ENCODE measurements at places on chromosomes 5 and 9.

- DNase-seq, result no peak
Measured at GRCh38 chr5:151721812-151722391, 35.2 kb upstream of the SPARC start.

DNA sequence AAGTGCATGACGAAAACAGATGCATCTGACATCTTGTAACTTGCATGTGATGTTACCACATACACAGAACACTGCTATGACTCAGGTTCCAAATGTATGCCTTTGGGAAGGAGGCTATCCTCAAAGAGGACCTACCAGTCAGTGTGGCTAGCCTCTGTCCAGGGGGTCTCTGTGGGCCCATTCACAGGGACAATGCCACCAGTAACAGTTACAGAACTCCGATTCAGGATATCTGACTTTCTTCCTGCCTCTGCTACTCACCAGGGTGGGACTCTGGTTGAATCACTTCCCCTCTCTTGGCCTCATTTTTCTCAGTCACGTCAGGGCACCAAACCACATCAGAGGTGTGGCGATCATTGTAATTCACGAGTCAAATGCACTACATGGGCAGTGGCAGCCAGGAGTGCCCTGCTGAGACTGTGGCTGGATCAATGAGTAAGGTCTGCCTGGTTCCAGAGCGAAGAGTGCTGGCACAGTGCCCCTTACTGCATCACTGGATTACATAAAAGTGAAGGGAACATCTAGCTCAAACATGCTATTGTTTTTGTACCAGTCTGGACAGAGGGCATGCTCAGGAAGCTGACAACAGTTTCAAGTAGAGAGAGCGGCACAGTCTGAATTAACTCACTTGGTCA lies 13.2 kb downstream of the ATOX1 start:
- no peak for DNase-seq

DNA sequence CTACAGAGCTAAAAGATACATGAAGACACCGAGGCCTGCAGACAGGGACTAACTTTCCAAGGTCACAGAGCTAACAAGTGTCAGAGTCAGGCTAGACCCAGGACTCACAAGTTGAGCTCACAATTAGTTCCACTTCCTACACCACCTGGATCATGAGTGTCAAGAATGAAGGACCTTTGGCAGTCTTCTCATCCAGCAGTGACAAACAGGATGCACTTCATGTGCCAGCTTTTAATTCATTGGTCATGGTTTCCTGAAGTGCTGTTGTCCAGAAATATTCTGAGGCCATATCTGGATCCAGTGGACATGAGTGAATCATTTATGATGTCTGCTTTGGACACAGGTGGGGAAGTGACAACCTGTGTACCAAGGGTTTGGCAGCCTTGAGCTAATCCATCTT lies 77.4 kb downstream of the KCNIP1 start:
- no peak for DNase-seq

GRCh38 chr9:4866239-4866969 lies 73.7 kb downstream of the RCL1 start:
- DNase-seq, result no peak

DNA sequence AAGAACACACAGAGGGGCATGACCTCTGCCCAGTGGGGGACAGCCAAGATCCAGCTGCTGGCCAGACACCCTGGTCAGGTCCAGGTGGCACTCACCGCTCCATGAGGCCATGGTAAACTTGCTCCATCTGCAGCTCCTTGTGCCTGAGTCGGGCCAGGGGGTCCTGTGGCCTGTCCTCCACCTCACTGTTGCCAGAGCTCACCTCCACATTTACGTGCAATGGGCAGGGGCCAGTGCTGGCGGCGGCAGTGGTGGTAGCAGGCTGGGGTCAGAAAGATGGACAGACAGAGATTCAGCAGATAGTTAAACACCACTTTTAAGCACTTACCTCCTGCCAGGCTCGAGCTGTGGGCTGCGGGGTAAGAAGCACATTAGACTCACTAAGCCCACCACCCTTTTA lies 28.0 kb downstream of the AKNA start:
- no peak for DNase-seq

DNA sequence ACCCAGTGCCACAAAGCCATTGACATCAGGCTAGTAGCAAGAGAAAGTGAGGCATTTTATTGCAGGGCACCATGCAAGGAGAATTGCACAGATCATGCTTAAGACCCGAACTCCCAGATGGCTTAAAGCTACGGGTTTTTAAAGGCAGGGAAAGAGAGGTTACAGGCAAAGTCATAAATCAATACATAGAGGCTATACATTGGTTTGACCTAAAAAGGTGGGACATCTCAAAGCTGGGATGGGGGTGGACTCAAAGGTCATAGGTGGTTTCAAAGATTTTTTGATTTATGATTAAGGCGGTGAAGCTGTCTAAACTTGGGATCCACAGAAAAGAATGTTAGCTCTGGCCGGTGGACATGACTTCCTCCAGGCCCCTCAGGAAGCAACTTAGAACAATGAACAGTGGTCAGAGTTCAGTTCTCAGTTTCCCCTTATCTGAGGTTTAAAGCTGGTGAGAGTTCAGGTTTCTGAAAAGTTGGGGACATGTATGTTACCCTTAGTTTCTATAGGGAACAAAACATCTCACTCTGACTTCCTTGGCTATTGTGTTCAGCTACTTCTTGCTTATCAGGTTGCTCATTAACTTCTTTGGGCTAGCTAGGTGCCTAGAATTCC lies 6.0 kb upstream of the RBM22 start:
- no peak for DNase-seq

DNA sequence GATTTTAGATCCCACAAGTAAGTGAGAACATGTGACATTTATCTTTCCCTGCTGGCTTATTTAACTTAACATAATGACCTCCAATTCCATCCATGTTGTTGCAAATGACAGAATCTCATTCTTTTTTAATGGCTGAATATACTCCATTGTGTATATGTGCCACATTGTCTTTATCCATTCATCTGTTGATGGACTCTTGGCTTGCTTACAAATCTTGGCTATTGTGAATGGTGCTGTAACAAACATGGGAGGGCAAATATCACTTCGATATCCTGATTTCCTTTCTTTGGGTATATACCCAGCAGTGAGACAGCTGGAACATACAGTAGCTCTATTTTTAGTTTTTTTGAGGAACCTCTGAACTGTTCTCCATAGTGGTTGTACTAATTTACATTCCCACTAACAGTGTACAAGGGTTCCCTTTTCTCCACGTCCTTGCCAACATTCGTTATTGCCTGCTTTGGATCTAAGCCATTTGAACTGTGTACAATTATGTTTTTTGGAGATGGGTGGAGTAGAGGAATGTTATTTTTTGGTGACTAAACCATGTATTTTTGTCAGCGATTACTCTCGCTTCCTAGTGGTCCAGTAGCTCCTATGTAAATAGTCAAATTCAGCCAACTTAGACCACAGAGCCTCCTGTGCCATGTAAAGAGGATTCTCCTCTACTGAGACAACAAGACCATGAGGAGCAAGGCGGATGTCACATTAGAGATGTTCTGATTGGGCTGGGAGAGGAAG lies 60.6 kb downstream of the TNFSF15 start:
- DNase-seq, result no peak

DNA sequence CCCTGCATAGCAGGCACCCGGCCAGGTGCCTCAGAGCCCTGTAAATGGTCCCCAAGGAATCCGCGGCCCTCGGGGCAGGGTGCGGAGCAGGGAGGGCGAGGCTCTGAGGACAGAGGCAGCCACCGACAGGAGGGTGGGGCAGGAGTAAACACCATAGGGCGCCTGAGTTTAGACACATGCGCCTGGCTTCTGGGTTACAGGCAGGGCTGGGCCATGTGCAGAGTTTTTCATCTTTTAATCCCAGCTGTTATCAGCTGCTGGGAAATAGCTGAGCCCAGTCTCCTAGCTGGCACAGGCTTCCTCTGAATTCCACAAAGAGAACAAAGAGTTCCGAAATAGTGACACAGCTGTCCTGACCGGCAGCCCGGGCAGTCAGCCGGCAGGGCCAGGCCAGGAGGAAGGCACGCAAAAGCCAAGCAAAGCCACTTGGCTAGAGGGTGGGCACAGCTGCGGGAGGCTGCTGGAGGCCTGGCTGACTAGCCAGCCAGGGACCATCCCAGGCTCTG lies 98.9 kb upstream of the PHYKPL start:
- DNase-seq, result no peak

- DNase-seq, result no peak
Measured at GRCh38 chr5:56169281-56169680, 63.8 kb downstream of the ANKRD55 start.

GRCh38 chr9:94623253-94623652 lies 16.1 kb downstream of the FBP1 start:
- DNase-seq, result no peak

DNA sequence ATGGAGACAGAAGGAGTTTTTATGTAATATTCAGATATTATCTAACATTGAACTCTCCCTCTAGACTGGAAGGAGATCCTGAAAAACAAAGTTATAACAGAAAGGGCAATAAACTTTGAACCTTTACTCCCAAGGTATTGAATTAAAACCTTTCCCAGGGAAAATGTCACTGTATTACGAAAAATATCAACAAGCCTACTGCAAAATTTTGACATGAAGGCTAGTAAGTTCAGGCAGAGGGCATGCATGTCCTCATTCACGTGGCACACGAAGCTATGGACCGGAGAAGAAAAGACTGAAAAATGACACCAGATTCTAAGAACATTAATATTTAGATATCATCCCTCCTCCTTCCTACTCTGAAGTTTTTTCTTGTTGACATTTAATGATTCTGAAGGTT lies 638.8 kb downstream of the LRRC70 start:
- DNase-seq, result no peak

GRCh38 chr5:36521838-36522745 lies 84.3 kb upstream of the SLC1A3 start:
- no peak for DNase-seq

DNA sequence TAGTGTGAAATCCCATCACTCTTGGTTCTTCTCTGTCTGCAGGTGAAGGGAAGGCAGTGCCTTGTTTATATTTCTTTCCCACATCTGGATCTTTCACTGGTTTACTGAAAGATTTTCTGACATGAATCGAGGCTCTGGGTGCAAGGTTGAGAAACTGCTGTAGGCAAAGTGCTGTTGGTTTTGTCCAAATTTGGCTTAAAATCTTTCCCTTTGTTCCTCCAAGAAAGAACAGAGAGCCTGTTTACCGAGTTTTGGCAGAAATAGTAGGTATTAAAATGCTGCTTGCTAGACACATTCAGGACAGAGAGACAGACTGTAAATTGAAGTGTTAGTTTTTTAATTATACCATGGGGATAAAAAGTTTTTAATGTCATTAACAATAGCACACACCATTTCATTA lies 21.5 kb downstream of the SKP2 start:
- no peak for DNase-seq

DNA sequence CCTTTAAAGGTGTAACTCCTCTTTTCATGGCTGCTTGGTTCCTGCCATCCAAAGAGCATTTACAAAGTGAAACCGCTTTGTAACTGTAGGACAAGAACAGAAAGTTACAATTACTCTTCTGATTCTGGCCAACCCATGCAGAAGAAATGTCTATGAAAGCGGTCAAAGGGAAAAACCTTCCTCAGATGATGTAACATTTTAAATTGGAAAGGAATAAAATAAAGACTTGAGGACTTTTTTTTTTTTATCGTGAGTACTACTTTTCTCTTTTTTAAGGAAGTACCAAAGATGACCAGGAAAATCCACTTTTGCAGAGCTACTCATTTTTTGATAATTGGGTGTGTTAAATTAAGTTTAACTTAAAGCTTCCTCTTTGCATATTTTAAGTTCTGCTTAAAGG lies 13.0 kb upstream of the C9orf72 start:
- no peak for DNase-seq

DNA sequence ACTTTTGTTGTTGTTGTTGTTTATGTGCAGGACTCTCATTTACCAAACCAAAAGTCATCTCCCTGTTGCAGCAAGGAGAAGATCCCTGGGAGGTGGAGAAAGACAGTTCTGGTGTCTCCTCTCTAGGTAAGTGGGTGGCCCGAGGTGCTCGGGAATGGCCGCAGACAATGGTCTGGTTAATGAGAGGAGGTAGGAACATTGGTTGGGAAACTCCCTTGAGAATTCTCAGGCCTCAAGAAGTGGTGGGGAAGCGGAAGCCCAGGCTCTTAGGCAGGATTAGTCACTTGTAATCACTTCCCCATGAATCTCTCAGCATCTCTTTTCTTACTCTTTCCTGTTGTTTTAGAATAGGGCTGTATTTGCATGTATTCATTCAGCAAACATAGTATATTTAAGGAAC lies 7.2 kb downstream of the ZNF354B start:
- no peak for DNase-seq

GRCh38 chr5:68420476-68421344 lies 205.2 kb downstream of the PIK3R1 start:
- DNase-seq, result no peak

- no peak for DNase-seq
Measured at GRCh38 chr5:154728939-154729588, 26.1 kb upstream of the LARP1 start.

GRCh38 chr9:70641631-70642030 lies 227.2 kb upstream of the KLF9 start:
- DNase-seq, result no peak

DNA sequence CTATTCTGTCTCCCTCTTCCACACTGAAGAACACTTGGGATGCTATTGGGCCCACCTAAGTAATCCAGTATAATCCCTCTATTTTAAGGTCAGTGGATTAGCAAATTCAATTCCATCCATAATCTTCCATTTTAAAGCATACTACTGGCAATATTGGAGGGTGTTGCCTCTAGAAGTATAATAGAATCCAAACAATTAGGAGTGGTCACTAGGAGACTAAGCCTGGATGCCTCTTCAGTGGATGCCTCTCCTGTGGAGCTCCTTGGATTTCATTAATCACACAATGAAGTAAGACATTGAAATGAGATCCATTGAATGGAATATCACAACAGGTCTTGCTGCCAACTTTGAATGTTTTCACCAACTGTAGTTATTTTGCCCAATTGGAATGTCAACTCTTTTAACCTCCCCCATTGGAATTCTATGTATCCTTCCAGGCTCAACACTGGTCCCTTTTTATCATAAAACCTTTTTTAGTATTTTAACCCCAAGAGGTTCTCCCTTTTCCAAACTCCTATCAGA lies 311.6 kb downstream of the PLK2 start:
- no peak for DNase-seq

DNA sequence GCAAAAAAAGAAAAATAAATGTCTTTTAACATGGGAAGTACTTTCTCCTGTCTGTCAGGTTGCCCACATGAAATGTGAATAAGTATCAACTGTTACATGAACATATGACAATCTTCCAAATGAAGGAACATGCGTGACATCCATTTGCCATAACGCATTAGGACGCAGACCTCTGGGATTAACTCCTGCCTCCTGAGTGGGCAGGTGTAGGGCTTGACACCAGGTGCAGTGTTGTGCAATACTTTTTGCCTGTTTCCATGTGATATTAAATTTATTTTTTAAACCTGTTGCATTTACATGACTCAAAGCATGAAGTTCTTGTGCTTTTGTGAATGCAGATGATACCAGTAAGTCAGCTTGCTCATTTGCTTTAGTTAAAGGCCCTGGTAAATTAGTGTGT lies 8.7 kb upstream of the TMEM141 start:
- no peak for DNase-seq

DNA sequence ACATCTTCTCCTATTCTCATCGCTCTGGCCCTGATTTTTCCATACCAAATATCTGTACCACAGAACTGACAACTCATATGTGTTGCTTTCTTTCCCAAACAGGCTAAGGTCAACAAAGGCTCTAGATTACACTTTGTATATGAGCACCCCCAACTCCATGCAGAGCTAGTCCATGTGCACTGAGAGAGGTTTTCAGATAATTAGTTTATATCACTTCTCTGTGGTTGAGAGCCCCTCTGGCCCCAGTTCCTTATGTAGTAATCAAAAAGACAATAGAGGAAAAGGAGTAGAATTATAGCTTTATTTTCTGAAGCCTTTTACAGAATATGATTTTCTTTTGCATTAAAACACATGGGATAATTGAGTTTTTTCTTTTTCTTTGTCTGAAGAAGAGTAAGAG lies 120.0 kb downstream of the TRIO start:
- DNase-seq, result no peak

Data from NCI-H526 treated with DMSO at 0.1 percent for 48 hours (cell line).